H7 (cell line): ENCODE measurements at places on chromosomes 5 and 9. TPM values are rescaled to one million over a fixed set of nuclear protein-coding genes. Genes with fewer than 3 reads are reported as not detected.

The GNAQ gene
- total RNA-seq, result 24.8 and 29.8 TPM in 2 replicates

DNA sequence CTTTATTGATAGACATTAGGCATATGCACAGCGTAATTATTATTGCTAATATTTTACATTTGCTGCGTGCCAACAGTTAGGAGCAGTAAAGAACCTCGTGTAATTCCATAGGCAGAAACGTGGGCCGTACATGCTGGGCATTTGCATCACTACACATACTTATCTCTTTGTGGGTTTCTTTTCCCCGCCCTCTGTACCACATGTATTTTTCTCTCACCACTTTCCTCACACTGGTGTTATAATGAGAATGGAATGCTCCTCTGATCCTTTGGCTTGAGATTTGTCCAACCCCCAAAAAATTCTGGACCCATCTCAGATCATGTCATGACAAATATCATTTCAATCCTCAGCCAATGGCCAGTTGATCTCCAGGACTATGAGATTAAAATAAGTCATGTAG, 1952.6 kb upstream of the WWC1 start:
- DNase-seq, result no peak

DNA sequence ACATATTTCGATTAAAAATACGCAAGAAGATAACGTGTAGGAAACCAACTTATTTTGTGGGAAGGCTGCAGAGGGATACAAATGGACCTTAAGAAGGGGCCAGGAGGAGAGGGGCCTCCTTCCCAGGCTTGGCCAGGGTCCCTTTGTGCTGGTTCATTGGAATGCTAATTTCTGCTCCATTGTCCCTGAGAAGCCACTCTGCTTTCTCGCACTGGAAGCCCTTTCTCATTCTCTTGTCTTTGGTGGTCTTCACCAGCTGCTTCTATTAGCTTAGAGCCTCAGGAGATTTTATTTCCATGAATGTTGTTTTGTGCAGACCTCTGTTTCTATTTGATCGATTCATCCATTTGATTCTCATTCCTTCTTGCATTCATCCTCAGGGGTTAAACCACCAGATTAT, 325.4 kb downstream of the TMEM38B start:
- DNase-seq, result peak; percentile 38

DNA sequence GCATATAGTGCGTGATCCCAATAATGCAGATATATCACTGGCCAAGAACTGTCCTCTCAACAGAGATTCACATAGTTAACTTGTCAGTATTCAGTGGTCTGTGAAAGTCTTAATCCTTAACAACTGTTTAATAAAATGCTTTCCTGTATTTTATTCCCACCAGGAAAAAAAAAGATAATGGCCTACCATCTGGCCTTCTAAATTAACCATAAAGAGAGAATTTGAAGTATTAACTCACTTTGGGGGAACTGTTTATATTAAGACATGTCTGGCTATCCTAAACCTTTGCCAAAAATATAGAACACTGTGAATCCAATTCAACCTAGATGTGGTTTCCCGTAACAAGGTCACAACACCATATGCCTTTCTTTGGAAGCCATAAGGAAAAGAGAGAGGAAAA, 818 bp upstream of the FREM1 start:
- no peak for DNase-seq

The KIF12 gene
- total RNA-seq, result 0.92 and 2.0 TPM in 2 replicates

- no peak for DNase-seq
Observed at GRCh38 chr5:60598424-60598823, 101.5 kb downstream of the DEPDC1B start.

DNA sequence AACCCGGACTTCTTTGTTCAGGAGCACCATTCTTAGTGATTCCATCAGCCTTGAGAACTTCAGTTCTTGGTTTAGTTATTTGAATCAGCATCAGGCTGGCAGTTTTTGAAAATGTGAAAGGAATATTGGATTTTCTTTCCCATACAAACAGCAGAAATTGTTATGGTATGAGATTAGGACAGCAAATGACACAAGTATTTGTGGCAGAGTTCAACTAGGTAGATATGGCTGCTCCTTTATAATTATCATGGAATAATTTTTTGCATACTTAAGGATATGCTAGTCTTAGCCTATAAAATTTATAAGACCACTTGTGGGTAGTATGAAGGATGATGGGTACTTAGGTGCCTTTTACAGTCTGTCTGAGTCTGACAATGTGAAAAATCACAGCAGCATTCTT, 25.5 kb downstream of the ERAP2 start:
- DNase-seq, result no peak

GRCh38 chr5:138346889-138347288, 5.6 kb upstream of the KDM3B start:
- no peak for DNase-seq

GRCh38 chr5:83547161-83547560, 75.6 kb downstream of the VCAN start:
- no peak for DNase-seq

The GABRP gene
- 2.1 and 2.2 TPM in 2 replicates for total RNA-seq
